ENCODE measurements at places on chromosomes 12 and 14.

- peak; percentile 56 for DNase-seq
Measured at GRCh38 chr12:122031342-122032216, 9.9 kb downstream of the BCL7A start.

GRCh38 chr14:92589213-92589852 is 75.8 kb downstream of the RIN3 start:
- DNase-seq, result peak; percentile 14

DNA sequence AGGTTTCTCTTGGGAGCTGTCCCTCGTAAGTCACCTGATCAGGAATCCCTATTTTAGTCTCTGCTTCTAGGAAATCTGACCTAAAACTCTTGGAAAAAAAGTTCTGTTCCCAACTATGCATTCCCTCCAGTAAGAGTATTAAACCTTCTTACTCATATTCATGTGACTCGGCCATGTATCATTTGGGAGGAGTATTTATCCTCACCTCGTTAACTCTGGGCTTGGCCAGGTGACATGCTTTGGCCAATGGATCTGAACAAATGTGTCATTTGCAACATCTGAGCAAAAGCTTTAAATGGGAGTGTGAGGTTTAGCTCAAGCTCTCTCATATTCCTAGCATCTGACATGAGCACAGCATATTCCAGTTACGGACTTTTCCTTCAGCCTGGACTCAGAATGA is 226.8 kb downstream of the NUAK1 start:
- DNase-seq, result no peak

DNA sequence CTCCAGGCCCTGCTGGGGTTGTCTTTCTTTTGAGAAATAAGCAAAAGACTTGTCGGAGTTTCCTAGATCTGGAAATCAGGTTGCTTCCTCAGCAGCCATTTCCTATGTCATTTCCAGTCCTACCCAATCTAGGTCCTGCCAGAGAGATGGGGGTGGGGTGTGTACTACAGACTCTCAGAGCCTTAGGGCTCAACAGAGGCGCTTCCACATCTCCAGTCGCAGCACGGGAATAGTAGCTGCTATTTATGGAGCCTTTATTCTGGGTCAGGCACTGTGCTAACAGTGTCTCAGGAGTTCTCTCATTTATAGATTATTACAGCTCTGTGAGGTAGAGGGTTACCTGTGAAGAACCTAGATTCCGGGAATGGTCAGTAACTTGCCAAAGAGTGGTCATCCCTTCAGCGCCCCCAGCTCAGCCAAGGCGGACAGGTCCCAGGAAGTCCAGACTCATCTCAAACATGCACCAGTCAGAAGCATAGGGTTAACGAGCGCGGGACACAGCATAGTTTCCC is 21.9 kb downstream of the DHRS2 start:
- DNase-seq, result no peak

- no peak for DNase-seq
Measured at GRCh38 chr12:109912855-109913321, 12.8 kb downstream of the TCHP start.

DNA sequence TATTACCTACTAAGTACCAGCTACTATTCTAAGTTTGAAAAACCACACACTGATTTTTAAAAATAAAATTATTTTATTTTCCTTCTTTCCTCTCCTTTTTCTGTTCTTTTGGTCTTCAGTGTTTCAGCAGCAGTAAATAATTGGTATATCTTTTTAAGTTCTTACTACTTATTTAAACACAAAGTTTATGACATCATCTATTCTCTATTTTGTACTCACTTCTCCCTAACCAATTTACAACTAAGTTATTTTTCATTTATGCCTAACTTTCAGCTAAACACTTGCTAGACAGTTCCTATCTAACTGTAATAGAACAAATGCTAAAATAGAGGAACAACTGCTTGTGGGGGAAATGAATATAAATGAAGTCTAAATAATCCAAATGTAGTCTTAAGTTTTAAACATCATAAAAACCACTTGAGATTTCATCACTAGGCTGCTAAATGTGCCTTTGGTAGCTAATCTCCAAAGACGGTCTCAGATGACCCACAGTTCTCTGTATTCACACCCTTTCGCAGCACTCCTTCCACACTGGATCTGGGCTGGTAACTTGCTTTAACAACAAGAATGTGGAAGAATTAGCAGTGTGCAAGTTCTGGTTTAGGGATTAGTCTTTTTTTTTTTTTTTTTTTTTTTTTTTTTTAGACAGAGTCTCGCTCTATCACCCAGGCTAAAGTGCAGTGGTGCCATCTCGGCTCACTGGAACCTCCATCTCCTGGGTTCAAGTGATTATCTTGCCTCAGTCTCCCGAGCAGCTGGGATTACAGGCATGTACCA is 41.0 kb downstream of the TFCP2 start:
- no peak for DNase-seq

DNA sequence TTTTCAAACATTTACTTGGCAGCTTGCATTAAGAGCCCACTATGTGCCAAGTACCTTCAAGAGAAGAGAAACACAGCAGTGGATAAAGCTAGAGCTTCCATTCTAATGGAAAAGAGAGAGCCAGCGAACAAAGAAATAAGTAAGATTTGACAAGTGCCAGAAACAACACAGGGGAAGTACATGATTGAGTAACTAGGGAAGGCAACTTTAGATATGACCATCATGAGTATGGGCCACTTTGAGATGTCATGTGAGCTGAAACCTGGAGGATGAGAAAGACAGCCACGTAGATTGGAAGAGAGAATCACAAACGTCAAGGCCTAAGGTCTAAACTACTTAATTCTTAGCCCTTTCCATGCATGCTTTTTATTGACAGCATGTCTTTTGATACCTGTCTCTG is 121.4 kb downstream of the ITPR2 start:
- no peak for DNase-seq

DNA sequence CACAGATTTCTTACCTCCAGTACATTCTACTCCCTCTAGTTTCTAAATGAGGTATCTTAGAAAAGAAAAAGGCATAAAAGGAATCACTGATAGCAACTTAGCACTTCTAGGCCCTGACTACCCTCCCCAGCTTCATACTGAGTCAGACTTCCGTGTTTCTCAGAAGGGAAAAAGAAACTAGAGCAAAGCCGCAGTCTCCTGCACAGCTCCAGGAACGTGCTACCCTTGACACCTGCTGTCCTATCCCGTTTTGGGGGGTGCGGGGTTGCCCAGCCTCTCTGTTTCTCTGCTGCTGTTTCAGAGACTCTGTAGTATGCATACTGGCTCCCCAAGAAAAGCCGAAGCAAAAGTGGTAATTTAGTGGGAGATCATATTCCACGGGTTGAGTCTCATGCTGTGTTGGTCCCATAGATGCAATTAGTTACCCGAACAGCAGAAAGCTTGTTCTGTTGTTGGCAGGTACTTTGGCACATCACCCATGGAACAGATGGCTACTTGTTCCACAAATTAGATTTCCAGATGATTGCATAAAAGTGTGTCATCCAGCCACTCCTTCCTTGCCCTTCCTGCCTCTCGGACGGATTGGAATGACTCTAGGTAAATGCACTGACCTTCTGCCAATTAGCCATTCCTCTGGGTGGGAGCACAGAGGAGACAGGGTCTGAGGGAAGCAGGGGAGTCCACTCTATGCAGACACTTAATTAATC is 438.1 kb downstream of the FUT8 start:
- no peak for DNase-seq

GRCh38 chr14:63895510-63895909 is 42.7 kb downstream of the SYNE2 start:
- no peak for DNase-seq

GRCh38 chr12:127600211-127600610 is 666.8 kb upstream of the TMEM132C start:
- no peak for DNase-seq

Data from ACHN (cell line).